ENCODE measurements at places on chromosomes 6 and 20. TPM values are rescaled to one million over a fixed set of nuclear protein-coding genes. Genes with fewer than 3 reads are reported as not detected.
A peak's percentile ranks its signal among the peaks of the same experiment; 100 is the strongest.

BMP5 gene
- not detected for total RNA-seq

NAA20 gene
- total RNA-seq = 53.3 TPM

DNA sequence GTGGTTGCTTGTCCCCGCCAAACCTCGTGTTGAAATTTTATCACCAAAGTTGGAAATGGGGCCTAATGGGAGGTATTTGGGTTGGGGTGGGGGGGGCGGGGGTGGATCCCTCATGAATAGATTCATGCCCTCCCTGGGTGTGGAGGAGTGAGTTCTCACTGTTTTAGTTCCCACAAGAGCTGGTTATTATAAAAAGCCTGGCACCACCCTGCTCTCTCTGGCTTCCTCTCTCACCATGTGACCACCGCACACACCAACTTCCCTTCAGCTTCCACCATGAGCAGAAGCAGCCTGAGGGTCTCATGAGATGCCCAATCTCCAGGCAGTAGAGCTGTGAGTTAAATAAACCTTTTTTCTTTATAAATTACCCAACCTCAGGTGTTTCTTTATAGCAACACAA, 111.3 kb downstream of the PRDM1 start:
- DNase-seq = peak; percentile 37

CRISP3 gene
- not detected for total RNA-seq

RBPJL gene
- not detected for total RNA-seq

- no peak for DNase-seq
Measured at GRCh38 chr6:168078943-168079405, at the start of gene FRMD1. Gene FRMD1, minus strand, starts transcription at chr6:168079212. Its CDS starts 118 bp downstream, at chr6:168079094.

PRSS35 gene
- not detected for total RNA-seq

DNA sequence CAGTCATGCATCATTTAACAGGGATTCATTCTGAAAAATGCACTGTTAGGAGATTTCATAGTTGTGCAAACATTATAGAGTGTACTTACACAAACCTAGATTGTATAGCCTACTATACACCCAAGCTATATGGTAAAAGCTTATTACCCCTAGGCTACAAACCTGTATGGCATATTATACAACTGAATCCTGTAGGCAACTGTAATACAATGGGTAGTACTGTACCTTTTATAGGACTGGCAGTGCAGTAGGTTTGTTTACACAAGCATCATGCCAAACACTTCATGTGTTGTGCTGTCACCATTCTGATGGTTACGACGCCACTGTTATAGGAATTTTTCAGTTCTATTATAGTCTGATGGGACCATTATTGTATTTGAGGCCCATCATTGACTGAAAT, 39.3 kb upstream of the KHDC1 start:
- DNase-seq = no peak

SPAG4 gene
- 6.5 TPM for total RNA-seq

DNA sequence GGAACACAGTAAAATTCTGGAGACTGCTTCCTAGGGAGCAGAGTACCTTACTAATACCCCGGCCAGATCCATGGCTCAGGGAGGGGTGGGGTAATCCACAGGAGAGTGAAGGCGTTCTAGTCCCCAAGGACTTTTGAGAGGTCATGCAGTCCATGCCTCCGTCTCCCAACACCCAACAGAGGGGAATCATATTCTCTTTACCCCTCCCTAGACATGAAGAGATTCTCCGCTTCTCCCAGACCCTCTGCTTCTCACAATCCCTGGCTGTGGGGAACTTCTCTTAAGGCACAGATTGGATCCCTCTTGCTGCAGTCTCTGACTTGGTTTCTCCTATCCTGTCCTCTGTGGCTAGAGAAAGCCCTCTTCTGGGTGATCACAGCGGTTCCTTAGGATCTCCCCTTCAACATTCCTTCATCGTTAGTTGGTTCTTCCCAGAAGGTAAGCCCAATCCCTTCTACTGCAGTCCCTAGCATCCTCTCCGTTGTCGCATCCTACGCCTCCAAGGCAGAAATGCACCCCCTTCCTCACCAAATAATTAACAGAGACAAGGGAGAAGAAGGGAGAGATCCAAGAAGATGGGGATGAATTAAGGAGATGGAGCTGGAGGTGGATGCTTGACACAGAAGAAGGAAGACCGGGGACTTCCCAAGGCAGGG, 562 bp downstream of the GGT7 start:
- no peak for DNase-seq

DNA sequence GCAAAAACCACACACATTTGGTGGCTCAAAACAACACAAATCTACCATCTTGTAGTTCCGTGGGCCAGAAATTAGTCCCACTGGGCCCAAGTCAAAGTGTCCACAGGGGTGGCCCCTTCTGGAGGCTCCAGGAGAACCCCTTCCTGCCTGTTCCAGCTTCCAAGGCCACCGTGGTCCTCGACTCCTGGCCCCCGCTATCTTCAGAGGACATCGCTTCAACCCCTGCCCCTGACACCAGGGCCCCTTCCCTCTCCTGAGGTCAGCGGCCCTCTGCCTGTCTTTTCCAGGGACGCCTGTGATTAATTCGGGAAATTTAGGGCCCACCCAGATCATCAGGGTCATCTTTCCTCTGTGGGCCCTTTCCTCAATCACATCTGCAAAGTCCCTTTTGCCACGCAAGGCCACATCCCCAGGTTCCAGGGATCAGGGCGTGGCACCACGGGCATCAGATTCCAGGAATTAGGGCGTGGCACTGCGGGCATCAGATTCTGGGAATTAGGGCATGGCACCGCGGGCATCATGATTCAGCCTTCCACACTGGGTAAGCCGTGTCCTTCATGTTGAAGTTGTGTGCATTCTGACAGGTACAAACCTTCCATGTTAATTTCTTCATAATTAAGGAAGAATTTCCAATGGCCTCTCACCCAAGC, 59.9 kb upstream of the SMOC2 start:
- no peak for DNase-seq

- DNase-seq = peak; percentile 87
Measured at GRCh38 chr20:57398231-57398821, 7.1 kb downstream of the RBM38 start.

DNA sequence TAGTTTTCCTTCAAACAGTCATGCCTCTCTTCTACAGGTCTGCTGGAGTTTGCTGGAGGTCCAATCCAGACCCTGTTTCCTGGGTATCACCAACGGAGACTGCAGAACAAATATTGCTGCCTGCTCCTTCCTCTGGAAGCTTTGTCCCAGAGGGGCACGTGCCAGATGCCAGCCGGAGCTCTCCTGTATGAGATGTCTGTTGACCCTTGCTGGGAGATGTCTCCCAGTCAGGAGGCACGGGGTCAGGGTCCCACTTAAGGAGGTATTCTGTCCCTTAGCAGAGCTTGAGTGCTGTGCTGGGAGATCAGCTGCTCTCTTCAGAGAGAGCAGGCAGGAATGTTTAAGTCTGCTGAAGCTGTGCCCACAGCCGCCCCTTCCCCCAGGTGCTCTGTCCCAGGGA, 666.9 kb downstream of the FRK start:
- no peak for DNase-seq

GRCh38 chr6:31711233-31711632, 3.9 kb upstream of the LY6G6D start:
- no peak for DNase-seq

DNA sequence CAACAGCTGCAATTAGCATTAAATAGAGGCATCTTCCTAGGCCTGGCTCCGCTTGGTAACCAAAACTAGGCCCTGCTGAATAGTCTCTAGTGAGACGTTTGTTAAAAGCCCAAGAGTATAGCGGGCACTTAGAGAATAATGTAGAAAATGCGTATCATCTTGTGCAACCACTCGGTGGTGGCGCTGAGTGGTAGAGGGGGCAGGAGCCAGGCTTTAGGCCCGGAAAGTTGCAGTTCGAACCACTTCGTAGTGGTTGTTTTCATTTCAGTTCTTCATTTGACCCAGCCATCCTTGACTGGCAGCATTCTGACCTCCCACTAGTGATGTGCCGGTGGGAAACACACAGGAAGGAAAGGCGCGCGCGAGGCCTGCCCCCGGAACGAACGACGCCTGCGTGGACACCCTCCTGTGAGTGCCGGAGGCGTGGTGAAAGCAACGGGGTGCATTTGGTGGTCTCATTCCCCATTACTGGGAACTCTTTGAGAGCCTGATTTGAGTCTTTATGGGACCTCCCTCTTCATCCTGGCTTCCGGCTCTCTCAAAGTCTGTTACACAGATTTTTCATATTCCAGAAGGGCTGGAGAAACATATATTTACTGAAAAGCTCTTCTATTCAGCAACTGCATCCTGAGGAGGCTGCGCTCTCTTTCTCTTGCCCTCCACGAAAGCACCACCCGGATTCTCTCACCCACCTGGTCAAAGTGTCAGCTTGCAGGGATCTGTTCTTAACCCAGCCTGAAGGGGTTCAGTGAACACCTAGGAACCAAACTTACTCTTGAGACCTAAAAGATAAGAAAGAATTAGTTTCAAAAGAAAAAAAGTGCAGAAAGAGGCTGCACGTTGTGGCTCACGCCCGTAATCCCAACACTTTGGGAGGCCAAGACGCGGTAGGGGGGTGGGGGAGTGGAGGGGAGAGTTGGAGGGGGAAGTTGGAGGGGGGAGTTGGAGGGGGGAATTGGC, 18.2 kb downstream of the GPX5 start:
- no peak for DNase-seq

RPS6KA2 gene
- 6.5 TPM for total RNA-seq

GRCh38 chr6:73503027-73503772, 17.6 kb downstream of the EEF1A1 start:
- no peak for DNase-seq

DNA sequence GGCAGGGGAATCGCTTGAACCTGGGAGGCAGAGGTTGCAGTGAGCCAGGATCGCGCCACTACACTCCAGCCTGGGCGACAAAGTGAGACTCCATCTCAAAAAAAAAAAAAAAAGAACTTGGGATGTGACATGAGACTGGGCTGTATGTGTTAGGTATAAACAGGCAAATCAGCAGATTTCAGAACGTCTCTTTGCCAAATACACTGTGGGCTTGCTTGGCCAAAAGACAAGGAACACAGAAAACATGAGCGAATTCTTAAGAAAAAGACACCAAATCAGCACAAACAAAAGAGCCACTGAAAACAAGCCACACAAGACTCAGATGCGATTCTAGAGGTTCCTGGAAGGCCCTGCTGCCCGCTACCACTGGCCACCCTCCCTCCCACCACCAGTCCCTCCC, 12.5 kb downstream of the ETV7 start:
- DNase-seq = no peak

CLVS2 gene
- not detected for total RNA-seq

ADGRF1 gene
- not detected for total RNA-seq

DNA sequence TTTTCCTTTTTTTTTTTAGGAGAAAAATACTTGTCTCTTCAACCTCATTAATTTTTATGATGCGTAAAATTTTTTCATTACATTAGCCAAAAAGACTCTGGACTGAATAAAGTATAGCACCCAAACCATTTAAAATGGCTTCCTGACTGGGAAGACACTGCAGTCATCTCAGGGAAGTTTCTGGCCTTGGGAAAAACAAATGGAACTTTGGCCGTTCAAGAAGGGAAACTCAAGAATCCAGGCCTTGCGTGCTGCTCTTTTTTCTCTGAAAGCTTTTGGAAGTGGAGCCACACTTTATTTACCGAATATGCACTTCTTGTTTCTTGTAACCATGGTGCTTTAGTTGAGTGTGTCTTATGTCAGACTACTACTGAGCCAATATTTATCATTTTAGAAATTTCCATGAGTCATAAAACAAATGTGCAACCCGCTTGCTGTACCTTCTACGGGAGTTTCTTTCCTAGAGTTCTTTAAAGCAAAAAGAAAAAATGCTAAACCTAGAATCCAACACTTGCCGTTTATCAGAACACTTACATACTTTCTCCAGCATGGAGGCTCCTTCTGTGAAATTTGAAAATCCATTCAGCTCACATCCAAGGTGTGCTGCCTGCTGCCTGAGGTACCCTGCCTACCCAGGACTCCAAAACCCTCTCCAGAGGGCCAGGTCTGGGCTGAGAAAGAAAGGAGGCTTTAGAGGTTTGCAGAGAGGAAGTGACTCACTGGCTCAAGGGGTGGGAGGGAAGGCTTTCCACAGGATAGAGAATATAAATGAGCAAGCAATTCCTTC, 11.5 kb upstream of the DSTN start:
- peak; percentile 22 for DNase-seq

GRCh38 chr6:110756817-110757216, 58.5 kb downstream of the CDK19 start:
- DNase-seq = no peak

HLA-DMB gene
- 19.1 TPM for total RNA-seq

SPATA25 gene
- total RNA-seq = 0.88 TPM

- DNase-seq = no peak
Measured at GRCh38 chr6:111722179-111722731, 116.6 kb upstream of the TRAF3IP2 start.

DNA sequence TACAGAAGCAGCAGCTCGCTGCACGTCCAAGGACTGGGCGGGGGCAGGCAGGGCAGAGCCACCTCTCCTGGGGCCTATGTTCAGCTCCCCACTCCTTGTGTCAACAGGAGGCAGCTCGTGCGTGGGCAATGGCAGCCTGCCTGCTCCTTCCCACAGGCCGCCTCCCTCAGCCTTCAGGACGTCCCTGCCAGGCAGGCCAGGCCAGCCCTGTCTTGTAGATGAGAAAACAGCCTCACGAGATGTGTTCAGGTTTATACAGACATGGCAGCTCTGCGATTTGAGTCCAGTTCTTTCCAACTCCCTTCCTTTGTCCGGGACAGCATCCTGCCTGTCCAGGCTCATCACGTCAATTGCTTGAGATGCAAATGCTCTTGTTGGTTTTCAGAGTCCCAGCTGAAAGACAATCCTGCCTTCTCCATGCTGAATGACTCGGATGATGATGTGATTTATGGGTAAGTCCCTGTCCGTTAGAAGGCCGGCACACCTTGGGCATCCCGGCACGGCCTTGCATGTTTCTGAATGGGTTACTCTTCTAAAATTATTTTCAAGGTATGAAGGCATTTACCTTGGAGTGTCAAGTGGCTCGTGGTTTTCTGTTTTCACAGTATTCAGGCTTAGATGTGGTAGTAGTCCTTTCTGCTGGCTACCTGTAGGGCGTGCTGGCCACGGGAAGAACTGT, 13.5 kb downstream of the DYNLT1 start:
- peak; percentile 15 for DNase-seq

GRCh38 chr6:46730921-46731461, 4.2 kb downstream of the PLA2G7 start:
- DNase-seq = no peak

FAM209B gene
- 0.80 TPM for total RNA-seq

DNA sequence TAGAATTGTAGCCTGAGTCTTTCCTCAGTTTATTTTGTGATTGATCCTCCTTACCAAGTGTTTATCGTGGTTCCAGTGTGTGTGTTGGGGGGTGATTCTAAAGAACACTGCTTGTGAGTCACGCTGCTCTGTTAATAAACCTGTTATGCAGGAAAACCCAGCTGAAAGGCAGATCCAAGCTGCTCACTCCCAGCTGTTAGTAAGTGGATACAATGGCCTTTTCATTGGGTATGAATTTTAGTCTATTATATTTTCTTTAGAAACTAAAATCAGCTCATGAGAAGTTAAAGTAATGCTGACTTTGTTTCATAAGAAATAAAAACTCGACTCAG, 12.2 kb upstream of the DSTN start:
- DNase-seq = no peak

Data from activated CD4-positive, alpha-beta memory T cell treated with anti-CD3 and anti-CD28 coated beads, Interleukin-2, amount 10 ng/mL, durations not matched to agents 7 days and 5 days (primary cell).